ENCODE measurements at places on chromosomes 6 and 20.
A peak's percentile ranks its signal among the peaks of the same experiment; 100 is the strongest.

- DNase-seq, result no peak
Measured at GRCh38 chr6:63504777-63505384, 67.4 kb upstream of the LOC128125822 start.

GRCh38 chr20:63635431-63636141 lies 8.7 kb upstream of the GMEB2 start:
- DNase-seq, result peak; percentile 57

GRCh38 chr6:78623554-78623953 lies 243.8 kb upstream of the IRAK1BP1 start:
- no peak for DNase-seq

DNA sequence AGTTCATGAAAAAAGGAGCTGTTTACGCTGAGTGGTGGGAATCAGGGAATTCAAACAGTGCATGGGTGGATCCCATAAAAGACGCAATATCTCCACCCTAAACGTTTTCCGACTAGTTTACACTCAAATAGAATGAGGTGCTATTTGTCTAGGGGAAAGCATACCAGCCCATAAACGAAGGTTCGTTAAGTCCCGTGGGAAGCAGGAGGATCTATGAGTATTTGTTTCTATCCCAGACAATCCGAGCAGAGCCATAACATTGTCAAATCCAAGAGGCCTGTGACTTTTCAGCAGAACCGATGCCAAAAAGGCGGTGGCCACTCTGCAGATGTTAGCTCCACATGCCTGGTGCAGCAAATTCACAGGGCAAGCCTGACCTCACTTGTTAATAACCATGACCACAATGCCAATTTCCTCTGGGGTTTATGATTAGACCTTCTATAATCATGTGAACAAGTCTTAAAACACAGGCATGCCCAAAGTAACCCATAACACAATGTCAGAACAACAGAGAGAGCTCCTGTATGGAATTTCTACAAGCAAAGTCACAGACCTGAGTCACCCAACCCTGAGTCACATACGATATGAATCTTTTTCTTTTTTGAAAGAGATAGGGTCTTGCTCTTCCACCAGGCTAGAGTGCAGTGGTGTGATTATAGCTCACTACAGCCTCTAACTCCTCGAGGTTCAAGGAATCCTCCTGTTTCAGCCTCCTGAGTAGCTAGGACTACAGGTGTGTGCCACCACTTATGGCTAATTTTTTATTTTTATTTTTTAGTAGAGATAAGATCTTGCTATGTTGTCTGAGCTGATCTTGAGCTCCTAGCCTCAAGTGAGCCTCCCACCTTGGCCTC lies 123.3 kb downstream of the KIF13A start:
- DNase-seq, result no peak

DNA sequence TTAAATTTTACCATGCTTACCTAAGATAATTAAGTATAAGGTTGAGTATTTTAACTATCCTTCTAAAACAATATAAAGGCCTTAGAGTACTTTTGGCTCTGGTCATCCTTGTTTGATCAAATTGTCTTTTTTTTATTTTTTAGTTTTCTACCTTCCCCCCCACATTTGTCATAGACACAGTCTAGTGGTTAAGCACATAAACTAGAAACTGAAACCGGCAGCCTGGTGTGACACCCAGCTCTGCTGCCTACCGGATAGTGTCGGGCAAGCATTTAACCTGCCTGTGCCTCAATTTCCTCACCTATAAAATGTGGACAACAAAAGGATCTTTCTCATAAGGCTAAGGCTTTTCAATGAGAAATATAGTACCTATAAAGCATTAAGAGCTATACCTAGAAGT lies 21.6 kb upstream of the TULP4 start:
- peak; percentile 31 for DNase-seq

DNA sequence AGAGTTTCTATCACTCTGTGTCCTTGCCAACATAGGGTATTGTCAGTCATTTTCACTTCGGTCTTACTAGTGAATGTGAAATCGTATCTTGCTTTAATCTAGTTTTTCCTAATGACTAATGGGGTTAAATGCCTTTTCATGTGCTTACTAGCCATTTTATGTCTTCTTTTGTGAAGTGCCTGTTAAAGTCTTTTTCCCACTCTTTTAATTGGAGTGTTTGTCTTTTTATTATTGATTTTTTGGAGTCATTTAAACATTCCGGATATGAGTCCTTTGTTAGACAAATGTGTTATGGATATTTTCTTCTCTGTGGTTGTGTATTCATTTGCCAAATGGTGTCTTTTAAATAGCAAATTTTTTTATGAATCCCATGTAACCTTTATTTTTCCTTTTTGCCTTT lies 194.6 kb downstream of the CDH26 start:
- DNase-seq, result no peak

GRCh38 chr6:151060096-151060765 lies 179.5 kb upstream of the AKAP12 start:
- DNase-seq, result no peak

GRCh38 chr20:14199111-14199510 lies 138.3 kb downstream of the FLRT3 start:
- no peak for DNase-seq

DNA sequence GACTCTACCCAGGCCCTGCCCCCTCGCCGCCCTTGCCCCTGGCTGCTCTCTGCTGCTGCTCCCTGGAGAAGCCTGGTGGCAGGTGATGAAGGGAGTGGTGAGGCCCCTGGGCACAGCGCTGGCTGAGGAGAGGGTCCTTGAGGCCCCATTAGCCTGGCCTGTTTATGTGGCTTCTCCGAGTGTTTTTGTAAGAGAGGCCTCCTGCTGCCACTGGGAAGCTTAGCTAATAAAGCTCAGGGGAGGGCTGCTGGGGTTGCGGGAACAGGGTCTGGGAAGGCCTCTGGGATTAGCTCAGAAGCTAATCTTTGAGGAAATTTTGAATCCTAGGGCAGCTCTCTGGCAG lies 15.5 kb downstream of the EBF4 start:
- no peak for DNase-seq

DNA sequence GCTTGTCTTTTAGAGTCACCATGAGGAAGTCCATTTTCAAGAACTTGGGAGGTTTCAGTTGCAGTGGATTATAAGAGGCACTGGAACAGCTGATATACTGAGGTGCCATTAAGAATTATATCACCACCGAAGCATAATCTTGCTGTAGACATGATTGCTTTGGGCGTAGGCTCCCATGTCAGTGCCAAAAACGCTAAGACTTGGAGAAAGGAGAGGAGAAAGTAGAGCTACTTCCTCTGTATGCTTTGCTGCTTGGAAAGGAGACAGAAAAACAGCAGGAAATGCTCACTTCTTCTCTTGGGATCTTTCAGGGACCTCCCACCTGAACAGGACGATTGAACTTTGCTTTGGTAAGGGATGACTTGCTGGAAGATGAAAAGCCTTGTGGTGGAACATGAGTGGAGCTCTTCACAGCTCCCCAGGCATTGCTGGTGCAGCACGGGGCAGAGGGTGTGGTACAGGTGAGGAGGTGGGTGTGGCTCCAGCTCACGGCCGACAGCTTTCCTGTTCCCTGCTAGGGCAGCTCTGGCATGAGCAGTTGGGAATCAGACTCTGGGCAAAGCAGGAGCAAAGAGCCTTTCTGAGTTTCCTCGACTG lies 190.4 kb upstream of the JAG1 start:
- no peak for DNase-seq

DNA sequence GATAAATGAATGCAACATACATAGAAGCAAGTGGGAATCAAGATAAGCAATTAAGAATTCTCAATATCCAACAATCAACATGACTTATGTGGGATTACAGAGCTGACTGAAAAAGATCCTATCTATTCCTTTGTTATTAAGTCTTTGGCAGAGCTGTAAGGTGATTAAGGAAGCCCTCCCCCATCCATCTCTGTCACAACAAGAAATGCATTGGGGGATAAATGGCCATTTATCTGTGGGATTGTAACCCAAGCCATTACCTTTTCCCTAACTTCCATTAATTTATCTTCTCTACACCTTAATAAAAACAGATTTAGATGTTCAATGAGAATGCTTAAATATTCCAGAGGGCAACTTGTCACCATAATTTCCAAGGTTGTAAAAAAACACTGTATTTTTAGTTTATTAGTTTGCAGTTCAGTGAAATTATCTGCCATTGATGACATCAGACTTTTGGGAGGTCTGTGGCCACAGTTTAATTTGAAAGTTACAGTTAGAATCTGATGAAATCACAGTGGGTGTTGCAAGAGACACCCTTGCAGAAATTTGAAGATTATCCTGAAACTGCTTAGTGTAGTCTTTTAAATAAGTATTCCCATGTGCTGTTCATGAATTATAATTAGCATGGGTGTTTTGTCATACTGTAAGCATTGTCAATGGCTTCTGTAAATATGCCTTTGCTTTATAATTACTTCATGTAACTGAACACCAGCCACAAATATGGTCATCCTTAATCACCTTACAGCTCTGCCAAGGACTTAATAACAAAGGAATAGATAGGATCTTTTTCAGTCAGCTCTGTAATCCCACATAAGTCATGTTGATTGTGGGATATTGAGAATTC lies 49.4 kb upstream of the FYN start:
- no peak for DNase-seq

DNA sequence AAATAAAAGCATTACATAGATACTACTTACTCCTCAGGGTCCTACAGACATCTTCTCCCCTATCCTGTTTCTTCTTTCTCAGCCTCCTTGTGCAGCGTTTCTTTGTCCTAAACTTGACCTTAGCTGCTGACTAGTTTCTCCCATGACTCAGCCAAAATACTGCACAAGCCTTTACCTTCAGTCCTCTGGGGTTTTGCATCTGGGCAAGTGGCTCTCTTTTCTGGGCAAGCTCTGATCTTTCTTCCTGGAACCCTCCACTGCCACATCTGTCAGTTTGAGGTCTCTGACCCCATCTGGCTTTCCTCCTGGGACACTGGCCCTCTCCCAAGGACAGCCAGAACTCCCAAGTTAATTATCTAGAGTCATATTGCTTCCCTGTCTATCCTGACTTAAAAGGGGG lies 838.4 kb downstream of the DHX35 start:
- DNase-seq, result no peak

- no peak for DNase-seq
Measured at GRCh38 chr6:130865793-130866192, 38.6 kb downstream of the SMLR1 start.

- DNase-seq, result no peak
Measured at GRCh38 chr20:49877386-49877921, 37.9 kb downstream of the SPATA2 start.

- no peak for DNase-seq
Measured at GRCh38 chr20:21826976-21827375, 121.5 kb downstream of the PAX1 start.

DNA sequence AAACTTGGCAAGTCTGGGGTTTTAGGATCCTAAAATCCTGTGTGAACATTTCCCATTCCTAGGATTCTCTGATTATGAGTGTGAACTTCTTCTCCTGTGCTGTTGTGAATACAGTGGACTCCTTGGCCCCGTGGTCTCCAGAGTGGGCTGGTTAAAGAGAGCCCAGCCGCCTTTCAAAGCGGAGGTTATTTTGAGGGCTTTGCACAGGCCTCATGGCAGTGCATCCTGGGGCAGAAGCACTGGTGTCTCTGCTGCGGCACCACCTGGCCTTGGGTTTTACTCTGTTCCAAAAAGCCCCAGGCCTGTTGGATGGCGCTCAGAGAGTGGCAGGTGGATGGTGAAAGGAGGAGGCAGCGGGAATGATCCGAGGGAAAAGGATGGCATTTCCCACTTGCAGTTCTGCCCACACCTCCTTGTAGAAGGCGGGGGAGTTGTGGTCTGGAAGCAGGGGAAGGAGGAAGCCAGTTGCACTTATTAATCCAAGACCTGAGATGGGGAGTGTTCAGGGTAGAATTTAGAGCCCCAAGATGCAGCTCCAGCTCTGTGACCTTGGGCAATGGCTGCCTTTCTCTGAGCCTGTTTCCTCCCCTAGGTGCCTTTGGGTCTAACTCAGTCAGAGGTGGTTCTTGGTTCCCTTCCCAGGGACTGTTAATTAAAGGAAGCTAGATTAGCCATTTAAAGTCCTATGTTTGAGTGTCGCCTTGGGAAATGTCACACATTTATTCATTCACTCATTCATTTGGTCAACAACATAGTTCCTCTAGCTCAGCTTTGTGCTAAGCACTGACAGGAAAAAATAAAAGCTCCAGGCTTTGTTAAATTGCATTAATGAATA lies 22.4 kb downstream of the MMP24 start:
- DNase-seq, result no peak

- DNase-seq, result no peak
Measured at GRCh38 chr6:156654919-156655918, 122.0 kb upstream of the ARID1B start.
